Testis (tissue), 5 donors: ENCODE measurements at places on chromosomes 3 and 15.
A peak's percentile ranks its signal among the peaks of the same experiment; 100 is the strongest.

DNA sequence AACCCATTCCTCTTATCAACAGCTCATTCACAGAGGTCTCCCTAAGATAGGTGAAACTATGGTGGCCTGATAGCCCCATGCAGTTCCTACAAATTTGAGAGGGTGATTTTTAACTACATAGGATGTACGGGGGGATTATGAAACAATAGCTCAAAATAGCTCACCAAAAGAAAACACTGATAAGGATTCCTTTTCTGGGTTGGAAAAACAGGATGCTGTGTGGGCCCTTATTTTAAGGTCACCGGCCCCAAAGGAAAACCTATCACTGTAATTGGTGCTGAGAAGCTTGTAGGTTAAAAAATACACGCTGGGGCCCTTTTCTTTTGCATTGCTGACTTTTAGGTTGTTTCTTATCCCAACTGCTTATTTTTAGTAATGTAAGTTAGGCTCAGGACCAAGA lies 627.4 kb downstream of the MAGI1 start:
- DNase-seq = no peak

DNA sequence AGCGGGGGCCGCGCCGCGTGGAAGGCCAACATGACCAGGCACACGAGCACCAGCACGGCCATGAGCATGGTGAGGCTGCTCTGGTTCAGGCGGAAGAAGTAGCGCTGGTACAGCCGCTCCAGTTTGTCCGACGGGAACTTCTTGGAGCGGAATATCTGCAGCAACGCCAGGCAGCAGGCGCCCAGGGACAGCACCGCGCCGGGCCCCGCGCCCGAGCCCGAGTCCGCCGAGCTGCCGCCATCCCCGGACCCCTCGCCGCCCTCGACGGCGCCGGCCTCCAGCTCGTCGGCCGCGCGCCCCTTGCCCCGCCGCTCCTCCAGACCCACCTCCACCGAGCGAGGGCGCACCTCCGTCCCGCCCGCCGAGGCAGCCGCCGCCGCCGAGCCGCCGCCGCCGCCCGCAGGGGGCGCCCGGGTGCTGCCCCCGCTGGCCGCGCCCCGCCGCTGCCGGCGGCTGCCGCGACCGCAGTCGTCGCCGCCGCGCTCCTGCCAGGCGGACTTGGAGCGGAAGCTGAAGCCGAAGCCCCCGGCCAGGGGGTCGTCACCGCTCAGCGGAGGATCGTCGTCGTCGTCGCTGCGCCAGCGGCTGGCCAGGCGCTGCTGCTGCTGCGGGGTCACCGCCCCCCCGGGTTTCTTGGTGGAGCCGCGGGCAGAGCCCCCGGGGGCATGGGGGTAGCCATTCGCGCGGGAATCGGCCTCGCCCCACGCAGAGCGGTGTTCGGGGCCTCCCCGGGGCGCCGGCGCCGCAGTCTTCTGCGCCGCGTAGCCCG lies 957 bp downstream of the ADCY5 start:
- DNase-seq = no peak

- no peak for DNase-seq
These were observed 18.8 kb upstream of the THRB start for GRCh38 chr3:24513463-24513862.

DNA sequence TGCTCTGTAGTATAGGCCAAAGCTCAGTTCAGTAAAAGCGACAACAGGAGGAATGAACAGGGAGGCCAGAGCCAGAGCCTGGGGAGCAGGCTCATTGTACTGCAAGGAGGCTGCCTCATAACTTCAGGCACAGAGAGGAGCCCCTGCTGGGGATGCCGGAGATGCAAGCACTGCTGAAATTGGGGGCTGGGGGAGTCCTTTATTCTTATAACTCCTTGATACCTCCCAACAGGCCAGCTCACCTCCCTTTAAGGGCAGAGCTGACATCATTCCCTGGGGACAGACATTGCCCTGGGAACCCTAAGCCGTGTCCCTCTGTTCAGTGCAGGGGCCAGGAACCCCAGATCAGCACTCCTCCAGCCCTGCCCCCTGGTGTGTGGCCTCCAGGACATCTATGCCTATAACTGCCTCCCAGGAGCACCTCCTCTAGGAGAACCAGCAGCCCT lies 83.8 kb upstream of the MRPS22 start:
- DNase-seq = no peak

DNA sequence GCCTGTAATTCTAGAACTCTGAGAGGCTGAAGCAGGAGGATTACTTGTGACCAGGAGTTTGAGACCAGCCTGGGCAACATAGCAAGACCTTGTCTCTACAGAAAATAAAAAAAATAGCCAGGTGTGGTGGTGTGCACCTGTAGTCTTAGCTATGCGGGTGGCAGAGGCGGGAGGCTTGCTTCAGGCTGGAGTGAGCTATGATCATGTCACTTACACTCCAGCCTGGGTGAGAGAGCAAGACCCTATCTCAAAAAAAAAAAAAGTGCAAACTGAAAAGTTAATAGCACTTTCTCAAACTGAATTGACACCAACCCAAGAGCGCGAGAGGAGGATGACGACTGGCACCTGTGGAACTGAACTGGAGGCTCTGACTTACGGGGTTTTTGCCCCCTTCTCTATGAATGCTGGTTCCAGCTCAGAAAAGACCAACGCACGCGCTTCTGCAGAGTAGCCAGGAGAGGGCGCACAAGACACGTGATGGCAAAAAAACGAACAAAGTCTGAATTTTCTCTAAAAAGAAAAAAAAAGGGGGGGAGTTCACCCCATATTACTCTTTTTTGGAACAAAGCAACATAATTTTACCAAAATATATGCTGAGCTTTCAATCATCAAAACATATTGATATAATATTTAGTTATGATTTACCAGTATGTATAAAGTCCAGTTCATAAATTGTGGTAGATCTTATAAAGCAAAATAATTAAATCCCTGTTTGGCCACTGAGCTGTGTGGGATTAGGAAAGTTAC lies 23.7 kb downstream of the CFAP92 start:
- peak; percentile 56 for DNase-seq

- DNase-seq = peak; percentile 82
These were observed 161.3 kb upstream of the TLE3 start for GRCh38 chr15:70259028-70259424.
